Stimulated activated CD4-positive, alpha-beta T cell treated with anti-CD3 and anti-CD28 coated beads, Interleukin-15, amount 100 ng/mL, for 1 hour (primary cell): ENCODE measurements at places on chromosomes 4 and X.

DNA sequence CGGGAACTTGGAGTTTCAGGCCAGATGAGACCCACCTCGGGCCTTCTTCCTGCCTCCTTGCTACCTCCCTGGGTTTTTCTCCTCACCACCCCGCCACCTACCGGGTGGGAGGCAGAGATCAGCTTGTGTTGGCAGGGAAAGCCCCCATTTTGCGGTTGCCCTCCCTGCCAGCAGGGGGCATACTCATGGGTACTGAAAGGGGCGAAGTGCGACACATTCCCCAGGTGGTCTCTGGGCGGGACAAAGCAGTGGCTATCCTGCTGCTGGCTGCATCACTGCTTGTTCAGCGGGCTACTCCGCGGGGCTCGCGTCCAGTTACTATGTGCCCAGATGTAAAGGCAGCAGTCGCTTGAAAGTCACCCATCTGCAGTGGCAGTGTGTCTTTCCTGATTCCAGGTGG, 330.3 kb downstream of the PDHA2 start:
- no peak for DNase-seq

DNA sequence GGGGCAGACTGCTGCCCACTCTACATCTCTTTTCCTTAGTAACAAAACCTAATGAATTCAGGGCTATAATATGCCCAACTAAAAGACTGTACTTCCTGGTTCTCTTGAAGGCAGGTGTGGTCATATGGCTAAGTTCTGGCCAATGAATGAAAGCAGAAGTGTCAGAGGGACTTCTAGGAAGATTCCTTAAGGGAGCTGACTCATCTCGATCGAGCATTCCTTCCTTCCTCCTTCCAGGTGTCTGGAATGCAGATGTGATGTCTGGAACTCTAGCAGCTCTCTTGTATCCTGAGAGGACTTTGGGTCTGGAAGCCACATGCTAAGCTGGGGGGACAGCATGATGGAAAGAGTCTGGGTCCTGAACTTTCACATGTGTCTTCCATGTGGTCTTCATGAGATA, 116.2 kb upstream of the STX18 start:
- DNase-seq: no peak

GRCh38 chr4:3418029-3418762, 23.6 kb upstream of the HGFAC start:
- no peak for DNase-seq

GRCh38 chr4:78735697-78736096, 40.5 kb upstream of the BMP2K start:
- no peak for DNase-seq

GRCh38 chrX:153669174-153669890, 4.3 kb downstream of the PNCK start:
- DNase-seq: no peak

DNA sequence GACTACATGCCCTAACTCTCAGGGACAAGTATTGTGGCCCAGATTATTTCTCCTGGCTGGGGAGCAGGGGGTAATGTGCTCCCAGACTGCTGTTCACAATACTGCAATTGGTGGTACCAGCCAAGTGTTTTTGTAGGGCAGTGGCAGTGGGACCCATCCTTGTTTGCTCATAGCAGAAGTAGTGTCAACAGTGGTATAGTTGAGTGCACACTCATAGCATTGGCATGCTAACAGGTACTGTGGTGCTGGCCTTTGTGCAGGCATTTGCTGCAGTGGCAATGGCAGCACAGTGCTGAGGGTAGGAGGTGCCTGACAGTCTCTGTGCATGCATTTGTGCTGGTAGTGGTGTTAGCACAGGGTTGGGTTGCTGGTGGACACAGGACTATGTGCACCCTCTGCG, 995.0 kb downstream of the SH3BGRL start:
- no peak for DNase-seq

DNA sequence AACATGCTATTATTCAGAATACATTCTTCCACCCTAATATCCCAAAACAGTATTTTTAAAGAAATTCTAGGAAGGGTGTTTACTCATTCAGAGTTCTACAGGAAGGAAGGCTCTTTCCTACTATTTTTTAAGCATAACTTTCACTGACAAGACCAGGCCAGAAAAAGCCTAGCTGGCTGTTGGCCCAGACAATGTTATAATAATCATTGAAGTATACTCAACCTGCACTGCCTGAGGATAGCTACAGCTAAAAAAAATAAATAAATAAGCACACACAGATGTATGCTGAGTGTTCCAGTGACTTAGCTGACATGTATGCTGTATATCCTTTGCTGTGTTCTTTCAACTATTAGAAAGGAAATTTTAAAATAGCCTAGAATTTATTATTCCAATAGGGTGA, 145.8 kb upstream of the SPRY1 start:
- DNase-seq: no peak

DNA sequence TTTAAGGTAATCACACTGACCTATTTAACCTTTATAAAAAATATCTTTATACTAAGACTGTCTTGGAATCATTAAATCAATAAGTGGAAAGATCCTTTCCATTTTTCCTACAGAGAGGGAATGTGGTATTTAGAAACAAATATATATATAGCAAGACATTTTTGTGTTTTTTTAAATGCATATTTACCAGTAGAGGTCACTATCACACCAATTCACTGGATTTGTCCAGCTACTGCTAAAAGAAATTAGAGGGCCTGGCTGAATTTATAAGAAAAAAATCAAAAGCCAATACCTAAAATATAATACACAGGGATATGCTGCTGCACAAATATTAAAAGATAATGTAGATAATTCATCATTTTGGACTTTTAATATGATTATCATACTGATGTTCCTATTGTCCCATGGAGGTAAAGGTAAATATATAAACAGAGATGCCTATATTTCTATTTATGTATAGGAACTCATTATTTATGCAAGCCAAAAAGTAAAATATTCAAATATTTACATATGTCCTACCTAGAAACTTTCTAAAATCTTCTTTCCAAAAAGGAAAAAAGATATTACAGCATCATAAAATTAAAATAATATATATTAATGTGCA, 69.5 kb downstream of the PDE5A start:
- no peak for DNase-seq

GRCh38 chr4:38514465-38515146, 149.4 kb upstream of the KLF3 start:
- DNase-seq: no peak

DNA sequence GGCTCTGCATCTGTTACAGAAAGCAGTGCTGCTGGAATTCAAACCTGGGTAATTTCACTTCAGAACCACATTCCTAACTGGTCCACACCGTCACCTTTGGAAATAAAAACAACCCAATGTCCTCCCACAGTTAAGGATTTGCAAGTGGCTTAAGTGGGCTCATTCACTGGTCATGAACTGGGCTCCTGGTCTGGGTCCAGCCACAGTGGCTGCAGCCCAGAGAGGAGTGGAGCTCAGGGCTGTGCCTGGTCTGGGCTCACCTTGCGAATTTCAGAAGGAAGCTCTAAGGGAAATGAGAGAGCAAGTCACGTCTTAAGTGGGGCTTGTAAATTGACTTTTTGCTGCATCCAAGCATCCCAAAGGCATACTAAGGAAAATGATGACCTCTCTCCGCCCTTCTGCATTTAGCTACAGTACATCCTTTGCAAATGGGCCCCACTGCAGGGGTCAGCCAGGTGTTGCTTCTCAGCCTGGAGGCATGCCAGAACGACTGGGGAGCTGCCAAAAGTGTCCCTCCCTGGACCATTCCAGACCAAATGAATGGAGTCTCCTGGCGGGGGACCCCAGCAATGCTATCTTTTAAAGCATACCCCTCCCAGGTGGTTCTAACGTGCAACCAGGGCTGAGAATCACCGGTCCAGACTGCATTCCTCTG, 25.6 kb upstream of the CRMP1 start:
- DNase-seq: no peak

DNA sequence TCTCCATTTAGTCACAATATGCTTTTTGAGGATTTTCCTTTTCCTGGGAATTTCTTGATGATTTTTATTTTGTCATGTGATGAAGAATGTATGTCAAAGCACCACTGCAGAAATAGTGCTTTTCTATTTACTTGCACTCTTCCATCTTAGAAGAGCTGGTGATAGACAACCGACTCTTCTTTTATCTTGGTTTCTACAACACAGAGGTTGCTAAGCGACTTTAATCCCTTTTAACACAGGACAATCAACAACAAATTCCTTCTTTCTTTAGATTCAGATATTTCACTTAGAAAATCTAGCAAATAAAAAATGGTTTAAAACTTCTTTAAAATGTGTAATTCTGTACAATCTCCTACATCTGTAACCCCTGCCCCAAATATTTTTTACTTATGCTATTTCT, 34.6 kb downstream of the TET2 start:
- DNase-seq: no peak

DNA sequence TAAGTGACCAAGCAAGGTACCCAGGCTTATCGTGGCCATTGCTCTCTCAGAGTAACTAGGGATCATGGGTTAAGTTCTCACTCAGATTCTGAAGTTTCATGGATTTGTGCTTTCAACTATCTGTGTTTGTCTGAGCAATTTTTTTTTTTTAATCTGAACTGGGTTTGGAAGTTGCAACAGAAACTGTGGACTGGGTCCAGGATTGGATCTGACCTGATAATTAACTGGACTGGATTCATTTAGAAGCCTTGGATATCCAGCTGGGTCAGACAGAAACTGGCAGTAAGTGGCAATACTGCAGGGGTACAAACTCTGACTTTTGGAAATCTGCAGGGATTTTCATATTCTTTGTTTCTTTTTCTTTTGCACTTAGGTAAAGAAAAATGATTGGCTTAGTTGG, 38.7 kb upstream of the FGF2 start:
- DNase-seq: no peak

DNA sequence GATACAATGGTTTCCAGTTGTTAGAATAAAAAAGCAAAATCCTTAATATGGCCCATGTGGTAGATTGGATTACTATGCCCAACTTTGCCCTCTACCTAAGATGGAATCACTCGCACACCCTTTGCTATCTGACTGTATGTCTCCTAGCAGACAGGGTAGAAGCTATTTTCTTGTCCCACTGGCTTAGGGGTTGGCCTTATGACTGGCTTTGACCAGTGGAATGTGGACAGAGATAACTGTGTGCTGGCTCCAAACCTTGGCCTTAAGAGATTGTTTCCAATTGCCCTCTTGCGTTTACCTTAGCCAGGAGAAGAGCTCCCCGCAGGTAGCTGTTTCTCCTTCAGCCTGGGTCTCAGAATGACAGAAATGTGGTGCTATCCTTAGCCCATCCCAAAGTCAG, 355.9 kb downstream of the BCOR start:
- DNase-seq: no peak

DNA sequence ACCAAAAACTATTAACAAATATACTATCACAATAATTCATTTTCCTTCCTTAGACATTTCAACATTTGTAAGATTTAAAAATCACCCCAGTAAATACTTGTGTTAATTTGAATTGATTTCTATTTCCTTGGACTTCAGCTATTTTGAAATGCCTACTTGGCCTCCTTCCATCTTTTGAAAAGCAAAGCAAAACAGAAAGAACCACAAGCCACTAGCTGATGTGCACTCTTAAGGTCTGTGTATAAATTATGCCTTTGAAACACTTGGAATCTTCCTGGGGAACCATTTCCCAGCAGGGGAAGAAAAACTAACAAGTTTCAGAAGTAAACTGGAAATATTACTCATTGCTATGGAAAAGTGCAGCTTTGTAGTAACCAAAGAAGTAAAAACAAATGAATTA, 139.8 kb downstream of the CLCN4 start:
- no peak for DNase-seq

GRCh38 chr4:74451214-74451661, 6.3 kb downstream of the AREG start:
- DNase-seq: no peak

DNA sequence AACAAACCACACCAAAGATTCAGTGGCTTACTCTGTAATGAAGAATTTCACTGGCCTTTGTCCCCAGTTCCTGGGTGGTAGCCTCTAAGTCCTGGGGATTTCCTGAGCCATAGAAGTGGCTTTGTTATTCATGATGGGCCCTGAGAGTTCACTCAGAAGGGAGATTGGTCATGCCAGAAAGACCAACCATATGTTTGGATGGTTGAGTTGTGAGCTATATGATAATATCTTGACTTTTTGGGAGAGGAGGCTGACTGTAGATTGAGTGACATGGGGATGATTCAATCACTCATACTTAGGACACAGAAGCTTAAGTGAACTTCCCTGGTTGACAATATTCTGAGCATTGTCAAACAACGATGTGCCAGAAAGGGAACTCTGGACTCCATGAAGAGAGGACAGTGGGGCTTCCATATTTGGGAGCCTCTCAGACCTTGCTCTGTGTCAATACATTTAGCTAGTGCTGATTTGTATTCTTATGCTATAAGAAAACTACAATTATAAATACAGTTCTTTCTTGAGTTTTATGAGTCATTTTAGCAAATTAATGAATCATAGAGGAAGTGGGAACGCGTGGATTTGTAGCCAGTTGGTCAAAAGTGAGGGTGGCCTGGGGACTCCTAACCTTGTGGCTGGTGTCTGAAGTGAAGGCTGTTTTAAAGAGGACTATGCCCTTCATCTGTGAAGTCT, 392.0 kb downstream of the GBA3 start:
- DNase-seq: no peak

- DNase-seq: no peak
Observed at GRCh38 chr4:12588582-12588981, 895.6 kb downstream of the RAB28 start.

- DNase-seq: no peak
Observed at GRCh38 chrX:109974906-109975655, 27.8 kb upstream of the TMEM164 start.

- no peak for DNase-seq
Observed at GRCh38 chr4:104531390-104531789, 36.7 kb upstream of the CXXC4 start.

DNA sequence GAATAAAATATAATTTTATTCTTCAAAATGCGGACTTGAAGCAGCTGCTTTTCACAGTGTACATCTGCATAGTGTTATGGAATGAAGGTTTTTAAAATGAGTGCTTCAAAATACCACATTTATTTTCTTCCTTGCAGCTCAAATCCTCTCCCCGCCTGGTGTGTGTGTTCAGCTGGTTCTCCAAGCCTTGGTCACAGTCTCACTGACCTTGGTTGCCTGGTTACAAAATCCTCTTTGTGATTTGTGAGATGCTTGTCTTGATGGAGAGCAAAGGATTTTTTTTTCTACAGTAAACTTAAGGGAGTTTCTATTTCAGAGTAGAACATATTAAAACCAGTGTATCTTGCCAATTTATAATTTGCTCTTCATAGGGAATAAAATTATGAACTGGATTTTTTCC, 139.2 kb downstream of the PCDH18 start:
- no peak for DNase-seq

- no peak for DNase-seq
Observed at GRCh38 chr4:181949704-181950312, 293.4 kb upstream of the TENM3 start.

GRCh38 chr4:125319311-125319710, 4.6 kb downstream of the FAT4 start:
- no peak for DNase-seq
